ENCODE measurements at places on chromosomes 12 and 14.

DNA sequence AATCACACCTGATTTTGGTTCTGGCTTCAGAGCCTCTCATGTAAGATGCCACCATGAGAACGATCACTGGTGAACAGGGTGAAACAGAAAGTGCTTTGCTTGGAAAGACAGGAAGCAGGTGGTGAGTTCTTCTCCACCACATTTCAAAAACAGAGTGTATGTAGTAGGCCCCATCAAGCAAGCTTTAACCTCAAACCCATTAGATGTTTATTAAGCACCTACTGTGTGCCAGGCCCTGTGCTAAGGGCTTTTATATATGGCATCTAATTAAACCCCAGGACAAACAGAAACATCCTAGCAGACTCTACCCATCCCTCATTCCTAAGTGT is 47.8 kb upstream of the MED13L start:
- DNase-seq = no peak

DNA sequence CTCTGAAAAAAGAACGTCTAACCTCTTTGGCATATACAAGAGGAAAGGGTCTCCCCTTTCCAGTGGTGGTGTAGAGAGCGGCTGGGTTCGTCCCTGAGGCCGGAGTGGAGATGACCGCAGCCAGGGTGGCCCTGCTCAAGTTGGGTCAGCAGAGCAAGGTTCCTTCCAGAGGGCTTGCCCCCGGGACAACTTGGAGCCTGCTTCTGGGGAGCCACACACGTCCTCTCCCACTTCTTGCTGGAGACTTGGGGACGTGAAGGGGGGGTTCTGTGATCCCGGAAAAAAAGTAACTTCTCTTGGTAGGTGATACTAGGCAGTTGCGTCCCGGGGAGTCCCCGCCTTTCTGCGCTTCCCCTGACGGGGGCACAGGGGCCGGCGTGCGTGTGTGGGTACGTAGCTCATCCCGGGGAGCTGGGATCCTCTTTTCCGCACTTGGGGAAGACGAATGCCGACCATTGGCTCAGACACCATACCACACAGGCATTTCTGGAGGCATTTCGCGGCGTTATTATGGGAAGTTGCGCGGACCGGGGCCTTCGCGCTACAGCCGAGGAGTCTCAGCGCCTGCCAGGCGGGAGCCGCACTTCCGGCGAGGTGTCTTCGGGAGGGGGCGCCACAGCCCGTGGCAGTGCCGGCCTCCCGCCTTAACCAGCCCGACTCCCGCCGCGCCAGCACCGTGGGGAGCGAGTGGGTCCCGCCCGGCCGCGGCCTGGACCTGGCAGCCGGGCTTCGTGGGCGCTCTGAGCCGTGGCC is 14.8 kb upstream of the PAX9 start:
- no peak for DNase-seq

DNA sequence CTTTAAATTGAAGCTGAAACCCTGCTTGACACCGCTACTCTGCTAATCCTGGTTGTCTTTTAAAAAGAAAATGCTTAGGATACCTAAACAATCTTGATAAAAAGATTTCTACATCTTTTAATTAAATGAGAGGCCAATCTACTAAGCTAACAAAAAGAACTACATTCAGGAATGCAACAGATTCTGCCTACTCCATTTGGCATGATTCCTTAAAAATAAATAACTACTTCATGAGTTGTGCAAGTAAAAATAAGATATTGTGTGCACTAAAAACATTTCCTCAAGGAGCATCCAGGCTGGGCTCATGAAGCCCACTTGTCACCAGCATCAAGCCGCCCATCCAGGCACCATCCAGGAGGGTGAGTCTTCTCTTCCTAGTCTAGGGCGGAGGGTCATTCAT is 197.5 kb downstream of the PAX9 start:
- DNase-seq = no peak

DNA sequence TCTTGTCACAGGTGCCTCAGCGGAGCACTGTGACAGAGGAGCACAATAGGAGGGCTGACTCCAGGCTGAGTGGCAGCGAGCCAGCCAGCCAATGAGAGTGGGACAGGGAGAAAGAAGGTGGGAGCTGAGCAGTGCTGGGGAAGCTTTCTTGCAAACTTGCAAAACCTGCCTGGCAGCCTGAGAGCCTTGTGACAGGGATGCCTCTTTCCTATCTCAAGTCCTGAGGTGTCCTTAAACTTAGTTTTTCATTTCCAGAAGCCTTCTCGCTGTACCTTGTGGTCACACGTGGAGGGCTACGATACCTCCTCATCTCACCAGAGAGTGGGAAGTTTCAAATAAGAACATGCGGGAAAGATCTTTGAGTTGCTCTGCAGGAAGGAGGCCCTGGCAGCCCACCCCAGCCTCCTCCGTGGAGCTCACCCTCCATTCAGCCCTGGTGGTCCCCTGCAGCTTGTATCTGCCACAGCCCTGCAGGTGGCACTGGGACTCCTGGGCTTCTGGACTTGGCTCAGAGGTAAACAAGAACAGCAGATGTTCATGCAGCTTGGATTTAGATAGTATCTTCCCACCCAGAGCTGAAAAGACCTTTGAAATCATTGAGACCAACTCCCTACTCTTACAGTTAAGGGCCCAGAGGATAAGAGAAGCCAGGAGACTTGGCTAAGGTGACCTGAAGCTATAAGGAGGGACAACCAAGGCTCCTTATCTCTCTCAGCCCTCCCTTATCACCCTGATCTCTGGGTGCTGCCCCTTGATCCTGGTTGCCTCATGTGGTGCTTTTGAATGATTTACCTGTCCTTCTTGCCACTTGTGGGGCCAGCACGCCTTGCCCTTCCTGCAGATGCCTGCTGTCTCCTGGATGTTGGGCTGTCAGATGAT is 153.5 kb upstream of the MAX start:
- DNase-seq = peak; percentile 38

DNA sequence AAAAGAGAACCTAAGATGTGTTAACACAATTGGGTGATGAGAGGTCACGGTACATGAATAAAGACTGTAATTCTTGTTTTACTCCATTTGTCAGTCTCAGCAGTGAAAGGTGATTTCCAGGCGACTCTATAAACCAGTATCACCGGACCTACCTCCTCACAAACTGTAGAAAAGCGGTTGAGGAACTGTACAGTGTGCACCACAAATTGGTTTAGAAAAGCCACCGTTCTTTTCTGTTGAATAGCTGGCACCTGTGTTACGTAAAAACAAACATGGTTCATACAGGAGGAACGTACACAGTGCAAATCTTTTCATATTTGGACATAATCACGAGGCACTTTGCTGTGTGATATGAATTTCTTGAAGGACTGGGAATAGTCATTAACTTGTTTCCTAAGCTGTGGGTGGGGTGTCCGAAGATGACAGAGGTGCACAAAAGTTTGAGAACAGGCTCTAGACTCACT is 663 bp downstream of the WASHC3 start:
- no peak for DNase-seq

- DNase-seq = no peak
These were observed 20.0 kb downstream of the TMEM30B start for GRCh38 chr14:61260939-61261776.

DNA sequence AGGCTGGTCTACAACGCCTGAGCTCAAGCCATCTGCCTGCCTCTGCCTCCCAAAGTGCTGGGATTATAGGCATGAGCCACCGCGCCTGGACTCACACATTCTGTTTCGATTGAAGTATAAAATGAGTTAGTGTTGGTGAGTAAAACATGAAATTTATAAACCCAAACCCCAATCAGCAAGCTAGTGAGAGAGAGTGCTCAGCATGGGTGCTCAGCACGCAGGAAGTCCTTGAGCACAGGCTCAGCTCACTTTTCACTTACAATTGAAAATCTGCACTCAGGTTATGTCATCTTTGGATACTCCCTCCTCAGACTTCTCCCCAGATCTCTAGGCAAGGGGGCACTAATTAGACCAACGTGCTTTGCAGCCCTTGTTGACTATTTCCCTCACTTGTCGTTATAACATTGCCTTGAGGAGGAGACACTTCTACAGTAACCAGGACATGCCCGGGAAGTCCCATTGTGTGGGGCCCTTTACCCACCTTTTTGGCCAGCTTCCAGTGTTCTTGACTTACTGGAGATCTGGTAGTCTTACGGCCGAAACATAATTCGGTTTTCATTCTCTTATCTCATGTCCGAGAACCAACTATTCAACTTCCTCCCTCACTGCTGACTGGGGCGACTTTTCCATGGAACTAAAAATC is 68.5 kb upstream of the AMN1 start:
- no peak for DNase-seq

DNA sequence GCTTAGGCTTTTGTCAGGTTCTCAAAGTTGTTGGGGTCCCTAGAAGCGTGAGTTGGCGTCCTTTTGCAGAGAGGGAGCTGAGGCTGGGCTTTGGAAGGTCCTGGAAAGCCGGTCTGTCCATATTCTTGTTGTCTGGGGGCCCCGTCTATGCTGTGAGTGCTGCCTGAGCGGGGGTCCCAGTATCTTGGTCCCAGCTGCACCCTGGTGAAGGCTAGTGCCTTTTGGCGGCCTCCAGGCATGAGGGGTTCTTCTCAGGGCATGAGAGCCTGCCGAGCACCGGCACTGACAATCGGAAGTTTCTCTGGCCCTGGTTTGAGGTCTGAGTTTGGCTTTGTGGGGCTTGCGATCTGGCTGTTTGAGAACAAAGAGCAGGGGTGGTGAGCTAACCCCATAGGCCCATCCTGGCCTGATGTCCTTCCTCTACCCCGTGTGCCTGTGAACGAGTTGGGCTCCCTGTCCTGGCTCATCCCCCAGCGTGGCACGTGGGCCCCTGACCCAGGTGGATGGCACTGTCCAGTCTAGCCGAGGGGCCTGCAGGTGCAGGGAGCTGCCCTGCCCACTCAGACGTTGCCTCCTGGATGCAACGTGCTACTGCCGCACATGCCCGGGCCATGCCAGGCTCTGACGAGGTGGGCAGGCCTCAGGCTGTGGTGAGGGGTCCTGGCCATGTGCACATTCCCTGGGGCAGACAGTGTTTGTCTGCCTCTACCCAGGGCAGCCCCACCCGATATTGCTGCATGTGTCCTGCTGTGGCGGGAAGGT is 3.9 kb downstream of the CEP170B start:
- DNase-seq = no peak

- no peak for DNase-seq
These were observed 151.5 kb downstream of the DERA start for GRCh38 chr12:16062611-16063010.

GRCh38 chr12:55683676-55684075 is 24.0 kb downstream of the ITGA7 start:
- DNase-seq = no peak

- DNase-seq = no peak
These were observed 104.9 kb upstream of the FKBP4 start for GRCh38 chr12:2689879-2690278.

- peak; percentile 49 for DNase-seq
These were observed 81.9 kb upstream of the USP44 start for GRCh38 chr12:95633049-95633731.

DNA sequence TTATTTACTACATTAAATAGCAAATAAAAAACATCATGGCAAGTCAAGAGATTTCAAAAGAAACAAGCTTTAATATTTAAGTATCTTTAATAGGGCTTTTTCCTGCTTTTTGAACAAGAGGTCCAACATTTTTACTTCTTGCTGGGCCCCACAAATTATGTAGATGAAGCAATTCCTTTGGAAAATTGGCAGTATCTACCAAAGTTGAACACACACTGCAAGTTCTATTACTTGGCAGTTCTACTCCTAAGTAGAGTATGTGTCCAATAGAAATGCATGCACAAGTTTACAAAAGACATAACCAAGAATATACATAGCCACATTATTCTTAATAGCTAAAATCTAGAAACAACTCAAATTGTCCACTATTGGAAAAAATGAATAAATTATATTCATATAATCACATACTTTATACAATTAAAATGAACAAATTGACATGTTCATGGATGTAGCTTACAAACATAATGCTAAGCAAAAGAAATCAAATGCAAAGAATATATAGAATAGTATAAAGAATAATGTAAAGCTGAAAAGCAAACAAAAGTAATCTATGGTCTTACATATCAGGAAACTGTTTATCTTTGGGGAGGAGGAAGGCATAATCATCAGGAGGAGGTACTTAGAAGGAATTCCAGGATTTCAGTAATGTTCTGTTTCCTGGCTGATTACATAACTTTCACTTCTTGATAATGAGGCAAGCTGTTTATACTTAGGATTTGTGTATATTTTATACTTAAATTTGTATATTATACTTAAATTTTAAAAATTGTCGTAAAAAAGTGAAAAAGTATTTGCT is 6.5 kb upstream of the TMBIM4 start:
- DNase-seq = no peak

DNA sequence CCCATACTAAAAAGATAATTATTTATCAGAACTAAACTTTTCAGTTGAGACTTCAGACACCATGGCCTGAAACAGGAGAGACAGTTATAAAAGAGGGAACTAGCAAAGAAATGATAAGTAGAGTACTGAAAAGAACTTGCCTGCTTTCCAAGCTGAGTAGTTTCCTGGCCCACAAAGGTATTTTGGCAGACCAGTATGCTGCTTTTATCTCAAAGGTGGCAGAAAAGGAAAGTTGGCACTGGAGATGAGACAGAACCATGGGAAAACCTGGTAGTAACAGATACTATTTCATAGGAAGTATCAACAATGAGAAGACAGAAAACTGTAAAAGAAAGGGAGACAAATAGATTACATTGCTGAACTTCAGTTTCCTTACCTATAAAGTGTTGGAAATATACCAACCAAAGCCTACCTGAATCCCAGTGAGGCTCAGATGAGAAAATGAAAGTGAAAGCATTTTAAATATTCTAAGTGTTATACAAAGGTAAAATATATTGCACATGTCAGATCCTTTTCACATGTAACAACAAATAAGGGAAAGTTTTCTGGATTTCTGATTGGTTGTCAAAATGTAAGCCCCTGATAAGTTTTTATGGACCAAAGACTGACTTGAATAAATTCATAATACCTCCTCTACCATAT is 155.3 kb upstream of the FSCB start:
- no peak for DNase-seq

- DNase-seq = no peak
These were observed 7.1 kb downstream of the RHOF start for GRCh38 chr12:121786440-121786825.

- no peak for DNase-seq
These were observed at the start of gene MMP19 for GRCh38 chr12:55842681-55843429. MMP19 (minus strand) TSS chr12:55842936; CDS start chr12:55842830, 106 bp downstream.

DNA sequence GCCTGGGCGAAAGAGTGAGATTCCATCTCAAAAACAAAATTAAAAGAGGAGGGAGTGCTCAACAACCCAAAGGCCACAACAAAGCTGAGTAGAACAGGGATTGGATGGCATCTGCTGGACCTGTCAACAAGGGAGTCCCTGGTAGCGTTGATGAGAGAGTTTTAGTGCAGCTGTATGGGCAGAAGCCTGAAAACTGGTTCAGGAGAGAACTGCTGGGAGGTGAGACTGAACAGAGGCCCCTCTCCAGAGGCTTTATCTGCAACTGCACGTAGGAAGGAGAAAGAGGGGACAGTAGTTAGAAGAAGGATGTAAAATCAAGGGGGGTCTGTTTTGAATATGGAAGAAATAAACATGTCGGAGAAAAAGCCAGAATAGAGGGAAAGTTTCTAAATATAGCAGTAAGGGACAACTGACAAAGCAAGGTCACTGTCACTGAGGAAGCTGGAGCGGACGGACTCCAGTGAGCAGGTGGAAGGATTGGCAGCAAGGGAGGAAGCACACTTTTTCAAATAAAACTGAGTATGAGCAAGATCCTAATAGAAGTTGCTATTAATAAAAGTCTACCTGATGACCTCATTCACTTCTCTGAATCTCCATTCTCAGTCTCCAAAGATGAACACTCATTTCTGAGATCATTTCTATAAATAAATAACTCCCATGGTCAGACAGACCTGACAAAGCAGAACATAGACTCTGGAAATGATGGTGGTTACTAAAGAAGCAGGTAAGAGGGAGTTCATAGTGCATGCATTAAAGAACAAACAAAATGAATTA is 11.8 kb upstream of the ATF1 start:
- DNase-seq = no peak

GRCh38 chr12:5096241-5096924 is 52.7 kb downstream of the KCNA5 start:
- DNase-seq = no peak

- DNase-seq = no peak
These were observed 37.9 kb upstream of the ALDH2 start for GRCh38 chr12:111728795-111729194.
